Regular cardiac myocyte (primary cell): ENCODE measurements at places on chromosomes 1 and 21. TPM values are rescaled to one million over a fixed set of nuclear protein-coding genes. Genes with fewer than 3 reads are reported as not detected.

The ZMYND12 gene
- total RNA-seq, result 0.38 and 1.4 TPM in 2 replicates

The SYPL2 gene
- total RNA-seq, result 0.19 and 0.56 TPM in 2 replicates

The CTXND2 gene
- not detected in 2 replicates for total RNA-seq

The TMEM234 gene
- total RNA-seq, result 12.1 and 14.4 TPM in 2 replicates

The HDAC1 gene
- total RNA-seq, result 53.0 and 92.6 TPM in 2 replicates

The TSPEAR gene
- not detected in 2 replicates for total RNA-seq

The S1PR1 gene
- total RNA-seq, result 3.1 and 23.6 TPM in 2 replicates

The LINGO4 gene
- total RNA-seq, result not detected in 2 replicates

The CD247 gene
- total RNA-seq, result under 0.01 and 0.28 TPM in 2 replicates

The SELENBP1 gene
- total RNA-seq, result 18.8 and 19.7 TPM in 2 replicates

The TFAP2E gene
- under 0.01 TPM in 2 replicates for total RNA-seq

The MROH9 gene
- 0.38 and 0.85 TPM in 2 replicates for total RNA-seq

The ASCL5 gene
- total RNA-seq, result under 0.01 TPM in 1 of 2 replicates, not detected in the other

The OTUD3 gene
- total RNA-seq, result 4.5 and 5.9 TPM in 2 replicates

The JAM2 gene
- total RNA-seq, result under 0.01 and 2.0 TPM in 2 replicates

The FCMR gene
- total RNA-seq, result not detected in 2 replicates

The PRKAB2 gene
- total RNA-seq, result 11.1 and 25.7 TPM in 2 replicates

The ZNF593OS gene
- total RNA-seq, result 0.28 TPM in 1 of 2 replicates, not detected in the other

The NBPF4 gene
- total RNA-seq, result not detected in 2 replicates

The PRKAA2 gene
- total RNA-seq, result 5.2 and 6.8 TPM in 2 replicates

The ATXN7L2 gene
- total RNA-seq, result 2.1 and 2.5 TPM in 2 replicates

The CR1 gene
- not detected in 2 replicates for total RNA-seq

The FCRL3 gene
- not detected in 2 replicates for total RNA-seq

The XCL2 gene
- not detected in 2 replicates for total RNA-seq

The ZYG11A gene
- 0.28 and 2.3 TPM in 2 replicates for total RNA-seq

The TBX19 gene
- 0.58 and 1.1 TPM in 2 replicates for total RNA-seq

The RBP7 gene
- total RNA-seq, result not detected in 2 replicates

The LEFTY2 gene
- under 0.01 TPM in 1 of 2 replicates, not detected in the other for total RNA-seq

The CD101 gene
- under 0.01 TPM in 2 replicates for total RNA-seq

The LCE1C gene
- total RNA-seq, result not detected in 2 replicates

The PATJ gene
- 2.3 and 7.9 TPM in 2 replicates for total RNA-seq
